ENCODE measurements at places on chromosomes 7 and 10.

- DNase-seq = no peak
These were observed 22.3 kb downstream of the CALML3 start for GRCh38 chr10:5546891-5547680.

GRCh38 chr10:121800831-121801230 is 127.0 kb downstream of the ATE1 start:
- DNase-seq = no peak

- no peak for DNase-seq
These were observed 122.6 kb downstream of the KCND2 start for GRCh38 chr7:120395526-120396019.

- DNase-seq = no peak
These were observed 74.6 kb downstream of the VCL start for GRCh38 chr10:74072503-74072902.

DNA sequence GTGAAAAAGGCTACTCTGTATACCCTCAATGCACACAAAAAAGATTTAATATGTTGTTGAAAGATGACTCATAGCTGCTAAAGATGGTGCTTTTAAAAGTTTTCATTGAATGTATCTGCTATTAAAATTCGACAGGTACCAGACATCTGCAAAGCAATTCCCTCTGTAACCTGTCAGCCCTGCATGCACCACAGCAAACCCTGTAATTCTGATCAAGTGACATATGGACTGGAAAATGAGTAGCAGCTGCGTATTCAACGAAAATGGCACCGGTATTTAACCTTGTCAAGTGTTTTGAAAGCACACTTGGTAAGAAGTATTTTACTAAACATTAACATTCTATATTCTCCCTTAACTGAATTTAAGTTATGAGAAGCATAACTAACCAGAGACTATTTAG is 58.2 kb upstream of the PTPRN2 start:
- no peak for DNase-seq

- no peak for DNase-seq
These were observed 344.2 kb upstream of the MGMT start for GRCh38 chr10:129122846-129123245.

DNA sequence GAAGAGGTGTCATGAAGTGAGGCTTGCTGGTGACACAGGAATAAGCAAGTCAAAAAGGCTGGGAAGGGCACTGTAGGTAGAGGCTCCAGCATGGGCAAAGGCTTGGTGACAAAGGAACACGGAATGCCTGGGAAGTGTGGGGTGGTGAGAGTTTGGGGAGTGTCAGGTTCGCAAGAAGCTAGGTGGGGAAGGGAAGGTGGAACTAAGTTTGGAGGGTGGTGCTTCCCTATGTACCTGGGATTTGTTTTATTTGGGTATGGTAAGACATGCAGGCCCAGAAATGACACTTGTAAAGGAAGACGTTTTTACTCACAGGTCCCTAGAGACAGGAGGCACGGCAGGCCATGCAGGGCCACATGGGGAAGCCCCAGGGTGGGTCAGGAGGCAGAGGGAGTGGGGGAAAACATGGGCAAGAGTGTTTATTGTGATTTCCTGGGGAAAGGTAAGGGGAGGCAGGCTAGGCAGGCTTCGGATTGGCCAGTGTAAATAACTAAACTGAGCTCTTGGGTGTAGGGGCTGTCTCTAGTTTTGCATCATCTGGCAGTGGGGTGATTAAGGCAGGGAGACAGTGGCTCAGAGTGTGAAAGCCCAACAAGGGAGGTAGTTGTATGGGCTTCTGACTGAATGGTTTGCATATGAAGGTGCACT is 52.1 kb downstream of the SH2D4B start:
- no peak for DNase-seq

DNA sequence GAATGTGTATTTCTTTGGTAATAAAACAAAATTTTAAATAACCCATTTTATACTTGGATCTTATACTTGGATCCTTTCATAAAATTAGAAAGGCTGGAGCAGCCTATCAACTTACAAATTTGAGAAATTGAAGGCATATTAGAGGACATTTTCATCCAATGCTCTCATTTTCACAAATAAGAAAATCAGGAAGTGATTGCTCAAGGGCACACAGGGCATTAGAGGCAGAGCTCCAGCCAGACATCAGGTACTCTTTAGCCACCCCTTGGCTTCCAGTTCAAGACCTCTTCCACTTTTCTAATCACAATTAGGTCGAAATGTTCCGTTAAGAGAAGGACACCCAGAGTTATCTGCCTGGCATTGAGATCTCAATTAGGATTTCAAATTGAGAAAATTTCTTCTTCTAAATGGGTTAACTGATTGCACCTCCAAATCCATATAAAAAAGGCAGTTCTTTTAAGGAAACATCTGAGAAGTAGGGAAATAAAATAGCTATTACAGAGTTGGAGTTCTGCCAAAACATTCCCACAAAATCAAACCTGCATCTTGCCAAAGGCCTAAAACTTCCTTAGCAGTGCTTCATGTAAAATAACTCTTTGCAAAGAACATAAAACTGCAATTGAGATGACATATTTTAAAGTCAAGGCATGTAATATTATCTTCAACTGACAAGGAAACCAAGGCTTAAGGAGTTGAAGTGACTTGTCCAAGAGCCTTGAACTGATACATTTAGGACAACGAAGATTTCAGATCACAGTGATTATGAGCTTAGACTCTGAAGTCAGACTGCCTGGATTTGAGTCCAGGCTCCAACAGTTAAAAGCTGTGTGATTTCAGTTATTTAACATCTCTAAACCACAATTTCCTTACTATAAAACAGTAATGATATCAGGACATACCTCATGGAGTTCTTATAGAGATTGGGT is 2.4 kb downstream of the ACTA2 start:
- no peak for DNase-seq

DNA sequence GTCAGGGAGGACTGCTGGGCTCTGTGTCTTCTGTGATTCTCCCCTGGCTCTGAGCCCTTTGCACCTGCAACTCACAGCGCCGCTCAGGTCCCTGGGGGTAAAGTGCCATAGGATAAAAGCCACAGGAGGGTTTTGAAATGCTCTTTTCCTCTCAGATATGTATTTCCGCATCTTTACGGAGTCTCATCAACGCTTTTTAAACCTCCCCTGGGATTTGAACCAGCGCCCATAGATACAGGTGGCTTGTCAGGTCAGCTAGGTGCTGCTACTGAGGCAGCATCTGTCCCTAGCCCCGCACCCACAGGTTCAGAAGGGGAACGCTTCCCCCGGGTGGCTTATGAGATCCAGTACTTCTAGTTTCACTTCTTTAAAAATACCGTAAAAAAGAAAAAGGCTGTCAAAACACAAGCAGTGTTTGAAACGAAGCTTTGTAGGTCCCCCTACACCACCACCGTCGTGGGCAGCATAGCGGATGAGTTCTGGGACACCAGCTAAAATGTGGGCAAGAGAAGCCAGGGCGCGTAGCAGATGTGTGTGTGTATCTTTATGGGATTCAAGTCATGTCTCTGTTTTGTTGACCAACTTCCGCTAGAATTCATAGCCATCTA is 173.5 kb downstream of the CUX1 start:
- no peak for DNase-seq

DNA sequence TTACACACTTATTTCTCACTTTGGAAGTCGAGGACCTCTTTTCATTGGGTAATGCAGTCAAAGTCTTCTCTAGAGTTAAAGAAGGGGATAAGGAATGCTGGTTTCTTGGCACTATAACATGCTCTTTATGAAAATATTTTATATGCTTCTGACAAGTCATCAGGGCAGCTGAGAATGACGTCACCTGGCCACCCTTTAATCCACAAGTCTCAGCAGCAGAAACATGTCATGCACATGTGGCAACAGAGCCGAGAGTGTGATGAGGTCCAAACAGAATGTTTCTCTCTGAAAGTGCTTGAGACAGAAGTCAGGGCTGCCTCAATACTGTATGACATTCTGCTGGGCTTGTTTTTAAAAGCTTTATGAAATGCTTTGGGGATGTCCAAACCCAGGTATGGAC is 63.5 kb upstream of the C10orf90 start:
- no peak for DNase-seq

DNA sequence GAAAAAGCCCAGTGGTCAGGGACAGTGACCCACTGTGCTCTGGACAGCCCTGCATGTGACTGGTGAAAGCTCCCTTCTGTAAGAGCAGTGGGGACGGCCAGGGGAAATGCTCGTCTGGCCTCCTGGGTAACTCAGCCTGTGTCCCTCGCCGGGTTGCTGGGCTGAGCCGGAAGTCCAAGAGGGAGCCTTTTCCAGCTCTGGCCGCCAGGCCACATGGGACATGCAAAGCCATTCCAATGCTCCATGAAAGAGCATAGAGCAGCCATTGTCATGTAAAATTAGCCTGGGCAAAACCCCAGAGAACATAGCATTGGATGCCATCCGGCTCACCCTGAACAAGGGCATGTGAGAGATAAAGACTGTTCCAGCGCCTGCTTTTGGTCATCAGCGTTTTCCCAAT is 64.9 kb upstream of the ADRB1 start:
- DNase-seq = no peak

DNA sequence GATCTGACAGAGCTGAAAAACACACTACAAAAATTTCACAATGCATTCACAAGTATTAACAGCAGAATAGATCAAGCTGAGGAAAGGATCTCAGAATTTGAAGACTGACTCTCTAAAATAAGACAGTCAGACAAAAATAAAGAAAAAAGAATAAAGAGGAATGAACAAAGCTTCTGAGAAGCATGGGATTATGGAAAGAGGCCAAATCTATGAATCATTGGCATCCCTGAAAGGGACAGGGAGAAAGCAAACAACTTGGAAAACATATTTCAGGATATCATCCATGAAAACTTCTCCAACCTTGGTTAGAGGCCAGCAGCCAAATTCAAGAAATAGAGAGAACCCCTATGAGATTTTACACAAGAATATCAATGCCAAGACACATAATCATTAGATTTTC is 804.8 kb upstream of the IGFBP3 start:
- DNase-seq = no peak

GRCh38 chr10:61486738-61487396 is 33.7 kb upstream of the TMEM26 start:
- no peak for DNase-seq

DNA sequence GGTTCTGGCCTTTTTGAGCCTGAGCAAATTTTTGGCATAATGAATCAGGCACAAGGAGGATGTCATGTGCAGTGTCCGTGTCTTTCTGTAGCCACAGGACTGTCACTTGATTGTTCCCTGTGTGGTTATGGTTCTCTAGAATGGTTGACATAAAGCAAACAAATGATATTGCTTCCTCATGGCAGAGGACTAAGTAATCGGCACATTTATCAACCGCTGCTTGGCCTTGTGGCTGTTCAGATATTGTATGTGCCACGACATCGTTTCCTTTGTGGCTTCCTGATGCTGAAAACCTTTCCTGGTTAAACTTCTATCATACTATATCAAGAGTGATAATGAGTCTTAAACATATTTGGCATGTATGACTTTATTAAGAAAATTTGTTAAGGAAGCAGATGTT is 598.8 kb downstream of the SUGCT start:
- no peak for DNase-seq

Measured in stimulated activated CD8-positive, alpha-beta memory T cell treated with anti-CD3 and anti-CD28 coated beads, Interleukin-12 subunit alpha, Interleukin-12 subunit beta, amount 100 ng/mL, for 4 hours (primary cell).